ENCODE measurements at places on chromosomes 12 and 14.
A peak's percentile ranks its signal among the peaks of the same experiment; 100 is the strongest.

GRCh38 chr12:122123761-122124145 lies 45.2 kb downstream of the MLXIP start:
- no peak for DNase-seq

DNA sequence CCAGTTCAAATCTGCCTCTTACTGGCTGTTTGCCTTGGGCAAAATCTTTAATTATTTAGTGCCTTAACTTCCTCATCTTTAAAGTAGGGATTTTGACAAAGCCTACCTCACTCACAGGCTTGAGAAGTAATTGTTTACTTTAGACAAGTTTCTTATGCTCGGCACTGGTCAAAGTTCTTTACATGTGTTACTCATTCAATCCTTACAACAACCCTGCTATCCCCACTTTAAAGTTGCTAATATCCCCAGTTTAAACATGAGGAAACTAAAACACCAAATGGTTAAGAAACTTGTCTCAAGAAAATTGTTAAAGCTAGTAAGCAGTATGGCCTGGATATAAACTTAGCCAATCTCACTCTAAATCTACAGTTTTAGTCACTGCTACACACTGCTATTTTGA lies 204.0 kb upstream of the AVPR1A start:
- DNase-seq: no peak

- no peak for DNase-seq
These were observed 65.0 kb upstream of the ARHGAP5 start for GRCh38 chr14:32012062-32012461.

DNA sequence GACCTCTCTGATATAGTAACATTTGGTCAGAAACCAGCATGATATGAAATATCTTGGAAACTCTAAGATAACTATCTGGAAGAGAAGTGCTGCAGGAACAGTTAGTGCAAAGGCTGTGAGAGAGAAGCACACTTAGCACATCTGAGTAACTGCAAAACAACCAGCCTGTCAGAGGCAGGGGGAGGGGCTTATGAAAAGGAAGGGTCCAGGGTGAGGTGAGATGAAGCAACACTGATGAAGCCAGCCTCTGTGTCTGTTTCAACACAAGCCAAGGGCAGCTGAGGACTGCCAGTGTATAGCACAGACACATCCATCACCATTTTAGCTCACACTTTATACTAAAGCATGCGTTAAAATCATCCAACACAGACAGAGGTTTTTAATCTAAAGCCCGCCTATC lies 37.4 kb upstream of the OVCH1 start:
- DNase-seq: no peak

DNA sequence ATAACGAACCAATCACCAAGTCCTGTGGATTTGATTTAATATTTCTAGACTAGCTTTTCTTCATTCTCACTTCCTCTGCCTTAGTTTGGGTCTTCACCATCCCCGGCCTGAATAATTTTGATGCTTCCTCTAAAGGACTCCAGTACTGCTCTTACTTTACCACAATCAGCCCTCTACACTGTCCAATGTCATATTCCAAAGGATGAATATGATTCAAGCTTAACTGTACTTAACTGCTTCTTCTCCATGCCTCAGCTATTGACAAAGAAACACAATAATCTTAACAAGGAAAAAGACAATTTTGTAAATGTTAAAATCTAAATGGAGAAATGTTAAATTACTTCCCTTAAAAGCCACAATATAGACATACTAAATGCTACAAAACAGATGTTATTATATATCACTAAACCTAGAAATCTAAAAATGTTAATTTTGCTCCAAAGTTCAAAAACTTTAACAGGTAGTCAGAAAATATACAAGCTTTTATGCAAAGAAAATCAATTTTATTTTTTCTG lies 70.2 kb downstream of the STXBP6 start:
- DNase-seq: no peak

- DNase-seq: no peak
These were observed 248.3 kb upstream of the LRIG3 start for GRCh38 chr12:59168647-59169046.

DNA sequence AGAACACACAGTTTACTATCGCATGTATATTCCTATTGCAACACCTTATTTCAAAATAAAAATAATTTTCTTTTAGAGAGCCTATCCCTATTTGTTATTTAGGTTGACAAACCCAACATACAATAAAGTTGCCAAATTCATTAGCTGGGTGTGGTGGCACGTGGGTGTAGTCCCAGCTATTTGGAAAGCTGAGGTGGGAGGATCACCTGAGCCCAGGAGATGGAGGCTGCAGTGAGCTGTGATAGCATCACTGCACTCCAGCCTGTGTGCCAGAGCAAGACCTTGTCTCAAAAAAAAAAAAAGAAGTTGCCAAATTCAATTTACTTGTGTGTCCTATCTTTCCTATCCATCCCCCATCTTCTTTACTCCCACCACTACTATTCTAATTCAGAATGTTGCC lies 23.9 kb downstream of the DENND5B start:
- no peak for DNase-seq

DNA sequence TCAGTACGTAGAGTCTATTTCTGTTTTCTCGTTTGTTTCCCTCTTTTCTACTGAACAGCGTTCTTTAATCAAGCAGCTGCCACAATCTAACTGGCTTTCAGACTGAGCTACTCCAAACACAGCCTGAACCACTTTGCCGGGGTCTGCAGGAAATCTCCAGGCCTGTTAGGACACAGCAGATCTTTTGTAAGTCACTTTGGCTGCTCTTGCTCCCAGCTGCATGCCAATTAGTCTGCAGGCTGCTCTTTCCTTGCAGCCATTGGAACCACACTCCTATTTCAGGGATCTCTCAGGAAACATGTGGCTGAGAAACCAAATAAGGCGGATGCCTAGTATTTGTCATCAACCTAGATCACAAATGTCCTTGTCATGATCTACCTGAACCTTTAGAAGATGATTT lies 73.6 kb downstream of the TMTC1 start:
- DNase-seq: peak; percentile 80

DNA sequence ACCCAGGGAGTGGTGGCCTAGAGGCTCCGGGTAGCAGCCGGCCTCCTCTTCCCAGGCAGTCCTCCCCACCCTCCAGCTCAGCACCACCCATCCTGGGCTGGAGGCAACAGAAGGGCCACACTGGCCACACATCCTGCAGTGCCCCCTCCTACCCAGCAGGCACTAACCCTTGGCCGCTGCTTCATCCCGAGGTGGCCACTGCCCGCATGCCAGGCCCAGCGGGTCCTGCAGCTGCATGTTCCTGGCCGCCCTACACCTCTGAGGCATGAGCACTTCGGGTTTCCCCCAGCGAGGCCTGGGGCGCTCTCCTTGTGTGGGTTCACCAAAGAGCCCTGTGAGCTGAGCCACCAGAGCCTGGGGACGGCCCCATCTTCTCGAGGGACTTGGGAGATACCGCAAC lies 61.4 kb downstream of the CCNK start:
- no peak for DNase-seq

- DNase-seq: no peak
These were observed 266.9 kb downstream of the DUSP6 start for GRCh38 chr12:89085421-89085820.

DNA sequence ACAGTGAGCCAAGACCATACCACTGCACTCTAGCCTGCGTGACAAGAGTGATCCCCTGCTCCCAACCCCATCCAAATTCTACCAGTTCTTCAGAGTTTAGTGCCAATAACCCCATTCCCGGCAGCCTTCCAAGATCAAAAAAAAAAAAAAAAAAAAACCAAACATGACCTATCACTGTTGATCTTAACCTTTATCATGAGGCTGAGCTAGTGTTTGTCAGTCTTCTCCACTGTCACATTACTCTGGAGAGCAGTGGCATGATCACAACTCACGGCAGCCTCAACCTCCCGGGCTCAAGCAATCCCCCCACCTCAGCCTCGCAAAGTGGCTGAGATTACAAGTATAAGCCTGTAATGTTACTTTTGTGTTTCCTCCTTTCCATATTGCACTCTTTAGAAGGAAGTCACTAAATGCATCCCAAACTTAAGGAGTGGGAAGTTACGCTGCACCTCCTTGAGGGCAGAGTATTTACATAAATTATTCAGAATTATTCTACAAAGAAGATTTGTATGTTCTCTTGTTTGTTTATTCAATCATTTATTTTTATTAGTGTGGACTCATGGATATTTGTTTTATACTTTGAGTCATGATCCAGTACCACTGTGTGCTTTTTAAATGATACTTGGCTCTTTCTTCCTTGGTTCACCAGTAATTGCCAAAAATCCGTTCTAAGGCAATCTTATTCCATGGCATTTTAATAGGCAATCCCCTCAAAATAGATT lies 31.5 kb upstream of the FAM222A start:
- no peak for DNase-seq

GRCh38 chr12:4859478-4860210 lies 50.1 kb upstream of the KCNA1 start:
- DNase-seq: no peak

GRCh38 chr12:112645586-112645985 lies 146.0 kb upstream of the RPH3A start:
- DNase-seq: no peak

DNA sequence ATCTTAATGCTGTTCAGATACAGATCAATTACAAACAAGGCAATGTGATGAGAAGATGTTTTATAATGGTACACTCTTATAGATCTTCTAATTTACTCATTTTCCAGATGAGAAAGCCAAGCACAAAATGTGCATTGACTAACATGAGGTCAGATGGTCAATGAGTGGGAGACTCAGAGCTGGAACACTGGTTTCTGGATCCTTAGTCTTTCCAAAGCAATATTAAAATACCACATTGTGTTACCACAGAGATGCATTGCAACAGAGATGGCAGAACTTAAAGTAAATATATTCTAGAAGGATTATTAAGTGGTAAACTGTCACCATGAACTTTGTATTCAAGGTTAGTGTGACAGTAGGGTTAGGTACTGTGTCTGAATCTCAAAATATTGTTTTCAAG lies 113.6 kb downstream of the SLC15A5 start:
- DNase-seq: no peak

DNA sequence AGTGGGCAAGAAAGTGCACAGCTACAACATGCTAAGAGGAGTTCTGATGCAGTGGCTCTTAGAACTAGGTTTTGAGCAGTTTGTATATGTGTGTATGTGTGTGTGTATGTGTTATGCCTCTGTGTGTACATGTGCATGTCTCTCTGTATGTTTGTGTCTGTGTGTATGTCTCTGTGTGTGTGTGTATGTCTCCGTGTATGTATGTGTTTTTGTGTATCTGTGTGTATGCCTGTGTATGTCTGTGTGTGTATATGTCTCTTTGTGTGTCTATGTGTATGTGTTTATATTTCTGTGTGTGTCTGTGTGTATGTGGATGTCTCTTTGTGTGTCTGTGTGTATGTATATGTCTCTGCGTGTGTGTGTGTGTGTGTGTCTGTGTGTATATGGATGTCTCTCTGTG lies 139.6 kb downstream of the C12orf75 start:
- no peak for DNase-seq

- peak; percentile 72 for DNase-seq
These were observed 5.7 kb upstream of the NOS1 start for GRCh38 chr12:117367006-117367638.

DNA sequence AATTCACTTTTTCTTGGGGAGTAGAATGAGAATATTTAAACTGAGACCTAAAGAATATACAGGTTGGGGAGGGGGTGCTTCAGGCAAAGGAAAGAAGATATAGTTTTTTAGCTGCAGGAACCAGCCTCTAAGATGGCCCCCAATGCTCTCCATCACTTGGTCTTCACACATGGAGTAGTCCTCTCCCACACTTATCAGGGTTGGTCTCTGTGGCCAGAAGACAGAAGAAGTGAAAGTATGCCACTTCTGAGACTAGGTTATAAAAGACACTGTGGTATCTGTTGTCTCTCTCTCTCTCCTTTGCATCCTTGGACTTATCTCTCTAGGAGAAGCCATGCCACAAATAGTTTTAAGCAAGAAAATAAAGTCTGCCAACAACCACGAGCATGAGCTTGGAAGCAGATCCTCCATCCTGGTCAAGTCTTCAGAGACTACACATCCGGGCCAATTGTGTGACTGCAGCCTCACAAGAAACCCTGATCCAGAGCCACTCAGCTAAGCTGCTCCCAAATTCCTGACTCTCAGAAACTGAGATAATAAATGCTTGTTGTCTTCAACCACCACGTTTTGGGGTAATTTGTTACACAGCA lies 18.0 kb downstream of the PUS7L start:
- no peak for DNase-seq

GRCh38 chr12:46934374-46935111 lies 108.7 kb upstream of the SLC38A4 start:
- DNase-seq: no peak
